NCI-H82 (cell line): ENCODE measurements at places on chromosomes 12 and 14.

DNA sequence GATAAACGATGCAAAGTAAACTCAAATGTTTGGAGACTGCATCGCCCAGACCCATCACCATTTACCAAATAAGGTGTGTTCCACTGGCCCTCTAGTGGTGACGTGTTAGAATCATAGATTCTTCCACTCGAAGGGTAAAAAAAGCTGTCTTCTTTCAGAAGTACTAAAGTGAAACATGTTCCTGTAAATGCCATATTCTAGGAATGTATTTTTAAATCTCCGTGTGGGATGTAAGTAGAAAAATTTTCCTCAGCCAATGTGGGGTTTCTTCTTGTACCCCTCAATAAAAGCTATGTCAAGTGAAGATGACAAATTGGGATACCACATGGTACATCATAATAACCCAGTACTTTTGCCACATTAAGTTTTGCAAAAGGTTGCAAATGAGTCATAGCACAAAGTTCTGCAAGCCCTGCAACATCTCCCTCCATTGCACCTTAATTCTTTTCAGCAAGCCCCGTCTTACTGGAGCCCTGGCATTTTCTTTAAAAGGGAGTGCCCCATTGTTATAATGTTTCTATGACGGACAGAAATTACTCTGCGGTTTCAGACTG lies 100.8 kb downstream of the CCER1 start:
- DNase-seq: peak; percentile 80

GRCh38 chr14:92655419-92656201 lies 92.8 kb downstream of the LGMN start:
- DNase-seq: no peak

DNA sequence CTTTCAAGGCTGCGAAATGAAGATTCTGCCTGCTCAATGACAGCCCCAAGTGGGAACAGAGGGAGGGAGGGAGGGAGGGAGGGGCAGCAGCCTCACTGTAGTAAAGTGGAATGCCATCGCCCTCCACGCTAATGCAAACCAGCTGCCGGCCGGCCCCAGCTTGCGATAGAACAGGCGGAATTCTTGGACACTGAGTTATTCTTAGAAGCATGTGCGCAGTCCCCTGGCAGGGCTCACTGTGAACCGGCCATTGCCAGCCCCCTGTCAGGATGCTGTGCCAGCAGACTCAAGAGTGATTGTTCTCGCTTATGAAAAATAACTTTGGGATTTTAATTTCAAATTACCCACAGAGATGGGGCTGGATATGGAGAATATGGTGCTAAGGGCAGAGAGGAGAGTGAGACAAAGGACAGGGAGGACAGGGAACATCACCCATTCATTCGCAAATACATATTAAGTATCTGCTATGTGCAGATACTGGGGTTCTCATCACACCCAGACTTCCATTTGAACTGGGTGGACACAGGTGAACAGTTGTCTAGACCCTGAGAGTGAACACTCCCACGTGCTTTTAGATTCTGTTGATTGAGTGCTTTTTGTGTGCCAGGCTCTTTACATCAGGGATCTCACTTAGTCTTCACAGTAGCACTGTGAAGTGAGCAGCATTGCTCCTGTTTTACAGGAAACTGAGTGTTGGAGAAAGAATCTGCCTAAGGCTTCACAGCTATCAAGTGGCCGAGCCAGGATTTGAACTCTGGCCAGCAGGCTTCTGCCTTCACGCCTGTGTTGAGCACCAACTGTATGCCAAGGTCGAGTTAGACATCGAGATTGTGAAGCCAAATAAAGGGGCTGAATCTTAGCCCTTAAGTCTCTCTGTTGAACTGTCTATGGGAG lies 192.9 kb downstream of the C12orf75 start:
- no peak for DNase-seq

- DNase-seq: no peak
These were observed 95.4 kb downstream of the DUSP16 start for GRCh38 chr12:12467264-12467663.

DNA sequence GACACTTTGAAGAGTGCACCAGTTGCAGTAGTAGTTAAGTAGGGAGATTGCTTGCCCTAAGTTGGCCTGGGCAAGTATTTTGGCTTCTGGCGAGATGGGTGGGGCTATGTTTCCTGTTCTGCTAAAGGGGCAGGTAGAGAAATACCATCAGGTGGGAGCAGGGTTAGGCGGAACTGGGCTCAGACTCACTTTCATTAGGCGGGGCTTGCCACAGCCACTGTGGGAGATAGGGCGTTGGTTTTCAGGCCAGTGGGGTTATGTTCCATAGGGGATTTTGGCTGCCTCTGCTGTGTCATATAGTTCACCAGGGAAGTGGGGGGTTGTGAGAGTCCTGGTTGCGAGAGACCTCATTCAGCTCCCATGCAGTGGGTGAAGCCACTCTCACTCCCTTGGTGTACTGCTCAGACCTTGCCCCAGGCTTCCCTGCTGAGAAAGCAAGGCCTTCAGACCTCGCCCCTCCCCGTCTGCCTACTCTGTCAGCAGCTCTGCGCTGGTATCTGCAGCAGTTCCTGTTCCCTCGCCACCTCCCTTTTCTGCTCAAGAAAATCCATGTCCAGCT lies 43.3 kb downstream of the AEBP2 start:
- no peak for DNase-seq

DNA sequence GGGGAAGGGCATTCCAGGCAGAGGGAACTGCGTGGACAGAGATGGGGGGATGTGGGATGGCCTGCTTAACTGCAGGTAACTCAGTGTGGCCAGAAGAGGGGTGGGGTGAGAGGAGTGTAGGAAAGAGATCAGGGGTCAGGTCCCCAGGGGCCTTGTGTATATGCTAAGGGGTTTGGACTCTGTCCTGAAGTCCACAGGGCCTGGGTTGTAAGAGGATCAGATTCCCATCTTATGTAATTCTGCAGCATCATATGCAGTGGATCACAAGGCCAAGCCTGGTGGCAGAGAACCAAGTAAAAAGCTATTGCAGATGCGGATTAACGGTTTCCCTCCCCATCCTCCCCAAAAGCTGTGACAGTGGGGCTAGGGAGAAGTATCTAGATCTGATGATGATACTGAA lies 8.7 kb downstream of the TCTN1 start:
- no peak for DNase-seq

DNA sequence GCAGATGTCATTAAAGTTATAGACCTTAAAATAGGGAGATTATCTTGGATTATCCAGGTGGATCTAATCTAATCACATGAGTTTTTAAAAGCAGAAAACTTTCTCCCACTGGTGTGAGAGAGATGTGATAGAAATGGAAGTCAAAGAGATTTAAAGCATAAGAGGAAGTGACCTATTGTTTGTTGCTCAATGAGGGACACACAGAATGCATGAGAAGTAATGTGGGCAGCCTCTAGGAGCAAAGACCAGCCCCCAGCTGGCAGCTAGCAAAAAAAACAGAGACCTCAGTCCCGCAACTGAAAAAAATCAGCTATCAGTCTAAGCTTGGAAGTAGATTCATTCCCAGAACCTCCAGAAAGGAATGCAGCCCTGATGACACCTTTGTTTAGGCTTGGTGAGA lies 24.6 kb upstream of the ANP32D start:
- peak; percentile 34 for DNase-seq

- no peak for DNase-seq
These were observed 25.7 kb upstream of the CDK17 start for GRCh38 chr12:96425951-96426350.

GRCh38 chr14:75476274-75476995 lies 45.8 kb upstream of the BATF start:
- DNase-seq: peak; percentile 13

DNA sequence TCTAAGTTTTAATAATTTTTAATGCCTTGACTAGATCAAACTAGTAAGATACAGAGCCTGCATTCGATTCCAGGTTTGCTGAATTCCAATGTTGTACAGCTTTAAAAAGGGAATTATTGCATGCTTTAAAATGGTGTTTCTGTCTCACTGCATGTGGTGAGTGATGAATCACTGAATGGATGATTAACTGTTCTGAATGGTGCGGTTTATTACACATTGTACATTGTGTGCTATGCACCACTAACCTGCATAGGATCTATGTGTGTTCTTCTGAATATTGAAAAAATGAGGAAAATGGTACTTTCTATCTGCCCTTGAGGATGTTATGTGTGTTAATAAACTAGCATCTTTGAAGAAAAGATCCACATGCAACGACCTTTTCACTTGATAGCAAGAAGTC lies 231.7 kb downstream of the NRXN3 start:
- no peak for DNase-seq

- no peak for DNase-seq
These were observed 190.0 kb upstream of the PWP1 start for GRCh38 chr12:107495604-107496003.

DNA sequence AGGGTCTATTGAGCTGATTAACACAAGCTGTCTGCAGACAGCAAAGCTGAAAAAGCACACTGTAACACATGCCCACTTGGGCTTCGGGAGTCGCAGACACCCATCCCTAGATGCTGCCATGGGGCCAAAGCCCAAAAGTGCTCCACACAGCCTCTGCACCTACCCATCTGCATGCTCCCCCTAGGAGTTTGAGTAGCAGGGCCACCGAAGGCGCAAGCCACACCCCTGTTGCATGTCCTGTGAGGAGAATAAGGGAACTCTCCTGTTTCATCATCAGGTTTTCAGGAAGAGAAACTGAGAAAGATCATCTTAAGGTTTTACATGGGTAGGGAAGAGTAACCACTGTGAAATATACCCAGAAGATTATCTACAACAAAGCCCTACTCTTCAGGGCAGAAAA lies 5.6 kb upstream of the ST8SIA1 start:
- DNase-seq: no peak

DNA sequence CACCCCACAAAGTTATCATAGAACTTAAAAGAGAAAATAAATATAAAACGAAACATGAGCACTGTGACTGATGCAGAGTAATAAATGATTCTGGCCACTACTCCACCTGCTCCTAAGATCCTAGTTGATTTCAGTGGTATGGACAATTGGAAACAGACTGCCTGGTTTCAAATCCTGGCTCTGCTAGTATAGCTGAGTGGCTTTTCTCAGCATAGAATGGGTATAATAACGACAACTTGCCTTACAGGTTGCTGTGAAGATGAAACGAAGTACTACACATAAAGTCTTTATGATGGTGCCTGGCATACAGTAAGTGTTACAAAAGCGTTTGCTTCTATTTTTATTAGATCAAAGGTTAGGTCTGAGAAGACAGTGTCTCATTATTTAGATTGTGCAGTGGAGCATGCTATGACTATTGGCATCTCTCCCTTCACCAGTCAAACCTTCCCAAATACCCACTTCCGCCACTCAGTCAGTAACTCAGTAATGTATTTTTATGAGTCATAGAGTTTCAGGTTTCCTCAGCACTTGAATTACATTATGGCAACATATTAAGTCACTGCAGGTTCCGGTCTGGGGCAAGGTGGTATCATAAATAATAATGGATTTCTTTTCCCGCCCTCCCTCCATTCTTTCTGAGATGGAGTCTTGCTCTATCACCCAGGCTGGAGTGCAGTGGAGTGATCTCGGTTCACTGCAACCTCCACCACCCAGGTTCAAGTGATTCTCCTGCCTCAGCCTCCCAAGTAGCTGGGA lies 29.7 kb upstream of the NR2C1 start:
- DNase-seq: no peak

- DNase-seq: no peak
These were observed 6.1 kb downstream of the SOS2 start for GRCh38 chr14:50225067-50225973.
